NB4 (cell line): ENCODE measurements at places on chromosomes 3 and 15.

DNA sequence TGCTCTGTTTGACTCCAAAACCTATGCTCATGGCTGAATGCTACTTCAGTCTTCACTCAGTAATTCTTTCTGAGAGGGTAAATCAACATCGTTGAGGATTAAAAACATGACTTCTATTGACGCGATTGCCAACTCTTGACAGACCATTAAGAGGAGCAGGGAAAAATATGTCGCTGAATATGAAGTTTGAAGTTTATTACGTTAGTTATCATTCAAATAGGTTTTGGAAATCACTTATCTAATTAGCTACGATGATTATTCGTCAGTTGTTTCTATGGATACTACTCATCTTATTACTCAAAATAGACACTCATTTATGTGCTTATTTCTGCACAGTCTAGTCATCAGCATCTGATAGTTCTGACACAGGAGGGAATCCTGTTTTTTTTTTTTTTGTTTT lies 279.2 kb upstream of the TBL1XR1 start:
- DNase-seq = no peak

- DNase-seq = peak; percentile 82
These were observed 5.8 kb downstream of the HEXA start for GRCh38 chr15:72369964-72370363.

- no peak for DNase-seq
These were observed 29.5 kb downstream of the P2RY14 start for GRCh38 chr3:151248772-151249337.

GRCh38 chr3:161081633-161082032 lies 23.5 kb downstream of the B3GALNT1 start:
- no peak for DNase-seq

- DNase-seq = peak; percentile 18
These were observed 40.9 kb downstream of the GNB4 start for GRCh38 chr3:179410331-179410730.

DNA sequence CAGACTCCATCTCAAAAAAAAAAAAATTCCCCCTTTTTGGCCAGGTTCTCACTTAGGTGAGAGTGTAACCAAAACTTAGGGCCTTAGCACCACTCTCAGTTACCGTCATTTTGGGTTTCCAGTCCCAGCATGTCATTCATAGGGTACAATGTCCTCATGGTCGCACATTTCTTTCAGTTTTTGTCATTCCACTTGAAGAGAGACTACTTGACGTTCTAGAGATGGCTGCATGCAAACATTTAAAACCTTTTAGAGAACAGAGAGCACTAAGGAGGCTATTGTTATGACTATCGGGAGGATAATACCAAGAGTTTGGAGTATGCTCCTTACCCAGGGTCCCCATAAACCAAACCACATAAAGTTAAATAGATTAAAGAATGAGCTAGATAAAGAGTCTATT lies 37.9 kb upstream of the THUMPD3 start:
- no peak for DNase-seq

GRCh38 chr15:76330080-76330680 lies 6.4 kb upstream of the ISL2 start:
- DNase-seq = peak; percentile 59

GRCh38 chr3:49133226-49133951 lies 539 bp upstream of the LAMB2 start:
- peak; percentile 42 for DNase-seq

DNA sequence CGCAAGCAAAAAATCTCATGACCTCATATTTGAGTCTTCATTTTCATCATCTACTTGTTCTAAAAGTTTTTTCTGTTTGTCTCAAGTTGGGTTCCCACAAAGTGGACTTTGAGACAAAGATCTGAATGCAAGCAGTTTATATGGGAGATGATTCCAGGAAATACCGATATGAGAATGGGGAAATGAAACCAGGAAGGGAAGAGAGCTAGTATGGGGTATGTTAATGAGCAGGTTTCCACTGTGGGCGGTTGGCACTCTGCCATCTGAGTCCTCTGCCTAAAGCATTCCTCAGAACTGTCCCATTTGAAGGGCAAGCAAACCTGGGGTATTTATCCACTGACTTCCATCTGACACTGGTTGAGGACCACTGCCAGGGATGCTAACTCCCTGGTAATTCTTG lies 8.8 kb downstream of the ADPRH start:
- DNase-seq = peak; percentile 40

GRCh38 chr3:122952520-122952919 lies 75.0 kb downstream of the SEMA5B start:
- peak; percentile 60 for DNase-seq

DNA sequence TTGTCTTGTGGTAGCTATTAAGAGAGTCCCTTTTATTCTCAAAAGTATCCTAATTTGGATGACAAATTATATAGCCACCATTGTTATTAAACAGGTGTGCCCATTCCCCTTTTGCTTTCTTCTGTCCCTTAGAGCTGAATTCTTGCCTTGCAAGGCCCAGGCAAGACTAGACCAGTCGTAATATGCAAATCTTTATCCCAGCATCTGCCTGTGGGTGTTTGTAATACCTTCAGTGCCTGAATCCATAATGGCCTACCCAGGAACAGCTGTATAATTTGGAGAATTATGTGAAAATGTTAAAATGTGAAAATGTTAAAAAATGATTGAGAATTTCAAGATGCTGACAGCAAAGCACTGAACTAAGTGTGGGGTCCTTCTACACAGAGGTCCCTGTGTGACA lies 403.0 kb upstream of the RBMS3 start:
- no peak for DNase-seq

DNA sequence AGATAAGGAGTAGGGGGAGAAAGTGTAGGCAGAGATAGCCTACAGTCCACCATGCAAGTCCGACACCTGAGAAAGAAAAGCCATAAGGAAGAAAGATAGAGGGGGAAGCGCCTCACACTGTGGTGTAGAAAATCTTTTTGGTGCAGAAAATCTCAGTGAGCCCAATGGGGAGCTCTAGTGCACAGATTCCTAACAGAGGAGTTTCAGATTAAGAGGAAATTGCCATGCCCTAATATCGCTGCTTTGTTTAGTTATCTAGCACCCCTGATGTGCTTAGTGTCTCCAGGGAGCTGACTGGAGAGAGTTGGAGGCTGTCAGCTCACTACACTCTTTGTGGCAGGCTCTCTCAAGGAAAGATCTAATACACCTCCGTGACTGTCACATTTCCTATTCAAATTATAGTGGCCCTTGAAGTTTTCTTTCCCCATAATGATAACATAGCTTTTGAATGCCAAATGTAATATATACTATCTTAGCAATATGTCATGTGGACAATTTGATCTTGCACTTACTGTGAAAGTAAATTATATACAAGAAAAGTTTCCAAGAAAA lies 33.7 kb downstream of the CGGBP1 start:
- no peak for DNase-seq

DNA sequence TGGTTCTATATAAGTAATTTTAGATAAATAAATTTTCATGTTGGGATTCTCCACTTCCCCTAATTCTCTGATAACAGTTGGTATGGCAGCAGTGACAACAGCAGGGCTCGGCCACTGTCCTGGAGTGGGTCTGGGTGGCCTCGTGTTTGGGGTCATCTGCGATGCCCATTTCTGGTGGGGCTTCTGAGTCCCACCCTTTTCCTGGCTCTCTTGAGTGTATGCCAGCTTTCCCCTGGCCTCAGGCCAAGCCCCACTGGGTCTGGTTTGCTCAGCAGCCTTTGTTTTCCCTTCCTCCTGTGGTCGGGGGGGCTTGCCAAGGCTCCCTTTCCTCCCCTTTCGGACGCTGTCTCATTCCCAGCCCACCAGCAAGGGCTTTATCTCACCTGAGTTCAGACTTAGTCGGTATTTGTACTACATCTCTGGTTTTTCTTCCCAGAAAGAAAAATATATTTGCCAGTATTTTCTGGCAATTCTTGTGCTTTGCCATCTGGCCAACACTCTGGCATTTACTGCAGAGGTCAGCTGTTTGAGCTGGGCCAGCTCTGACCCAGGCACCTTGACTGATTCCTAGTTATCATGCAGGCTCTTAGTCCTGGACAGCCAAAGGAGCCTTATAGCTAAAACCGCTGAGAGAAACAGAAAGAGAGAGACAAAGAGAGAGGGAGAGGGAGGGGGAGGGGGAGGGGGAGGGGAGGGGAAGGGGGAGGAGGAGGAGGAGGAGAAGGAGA lies 35.2 kb downstream of the MYZAP start:
- DNase-seq = no peak

DNA sequence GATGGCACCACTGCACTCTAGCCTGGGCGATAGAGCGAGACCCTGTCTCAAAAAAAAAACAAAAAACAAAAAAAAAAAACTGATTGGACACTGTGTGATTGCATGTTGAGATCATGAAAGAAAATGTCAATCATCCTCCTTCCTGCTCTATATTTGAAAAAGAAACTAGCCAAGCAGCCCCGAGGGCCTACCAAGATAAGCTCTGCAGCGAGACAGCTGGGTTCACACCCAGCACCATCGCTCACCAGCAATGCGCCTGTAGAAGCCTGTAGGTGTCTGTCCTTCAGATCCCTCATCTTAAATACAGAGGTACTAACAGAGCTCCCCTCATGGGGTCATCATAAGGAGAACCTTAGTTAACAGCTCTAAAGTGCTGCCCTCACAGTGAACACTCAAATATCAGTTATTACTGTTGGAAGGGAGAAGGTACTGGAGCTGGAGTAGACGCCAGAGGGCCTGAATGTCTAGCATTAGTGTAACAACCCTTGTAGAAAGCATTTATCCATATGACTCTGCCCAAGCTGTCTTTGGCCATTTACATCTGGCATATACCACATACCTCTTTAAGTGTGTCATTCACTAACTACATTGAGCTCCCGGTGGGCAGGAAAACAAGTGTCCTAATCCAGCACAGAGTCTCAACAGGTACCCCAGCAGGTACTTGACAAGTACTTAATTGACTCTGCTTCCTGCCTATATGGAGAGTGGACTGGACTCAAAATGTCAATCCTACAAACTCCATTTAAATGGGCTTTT lies 22.9 kb downstream of the MYLK start:
- no peak for DNase-seq
